ENCODE measurements at places on chromosomes 4 and X. TPM values are rescaled to one million over a fixed set of nuclear protein-coding genes. Genes with fewer than 3 reads are reported as not detected.

DNA sequence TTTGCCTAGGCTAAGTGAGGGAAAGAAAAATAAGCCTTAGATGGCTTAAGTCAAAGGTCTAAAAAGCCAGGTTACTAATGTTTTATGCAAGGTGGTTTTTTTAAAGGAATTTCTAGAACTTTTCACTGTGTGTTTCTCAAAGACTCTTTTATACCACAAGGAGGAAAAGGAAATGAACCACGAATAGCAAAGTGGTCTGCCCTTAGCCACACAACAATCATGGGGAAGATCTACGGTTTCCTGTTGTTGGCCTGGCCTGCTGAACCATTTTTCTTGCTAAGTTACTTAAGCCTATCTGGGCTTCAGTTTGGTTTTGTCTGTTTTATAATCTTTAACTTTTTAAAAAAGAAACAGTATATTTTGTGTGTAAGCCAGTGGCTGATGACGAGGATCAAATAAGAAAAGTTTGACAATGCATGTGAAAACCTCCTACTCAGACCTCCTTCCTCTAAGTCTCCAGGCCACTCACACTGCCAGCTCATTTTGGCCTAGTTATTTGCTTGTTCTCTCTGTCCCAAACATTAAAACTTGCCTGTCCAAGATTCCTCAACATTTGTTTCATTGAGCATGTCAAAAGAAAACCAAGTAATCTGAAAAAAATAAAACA is 56.7 kb upstream of the COL25A1 start:
- no peak for DNase-seq

DNA sequence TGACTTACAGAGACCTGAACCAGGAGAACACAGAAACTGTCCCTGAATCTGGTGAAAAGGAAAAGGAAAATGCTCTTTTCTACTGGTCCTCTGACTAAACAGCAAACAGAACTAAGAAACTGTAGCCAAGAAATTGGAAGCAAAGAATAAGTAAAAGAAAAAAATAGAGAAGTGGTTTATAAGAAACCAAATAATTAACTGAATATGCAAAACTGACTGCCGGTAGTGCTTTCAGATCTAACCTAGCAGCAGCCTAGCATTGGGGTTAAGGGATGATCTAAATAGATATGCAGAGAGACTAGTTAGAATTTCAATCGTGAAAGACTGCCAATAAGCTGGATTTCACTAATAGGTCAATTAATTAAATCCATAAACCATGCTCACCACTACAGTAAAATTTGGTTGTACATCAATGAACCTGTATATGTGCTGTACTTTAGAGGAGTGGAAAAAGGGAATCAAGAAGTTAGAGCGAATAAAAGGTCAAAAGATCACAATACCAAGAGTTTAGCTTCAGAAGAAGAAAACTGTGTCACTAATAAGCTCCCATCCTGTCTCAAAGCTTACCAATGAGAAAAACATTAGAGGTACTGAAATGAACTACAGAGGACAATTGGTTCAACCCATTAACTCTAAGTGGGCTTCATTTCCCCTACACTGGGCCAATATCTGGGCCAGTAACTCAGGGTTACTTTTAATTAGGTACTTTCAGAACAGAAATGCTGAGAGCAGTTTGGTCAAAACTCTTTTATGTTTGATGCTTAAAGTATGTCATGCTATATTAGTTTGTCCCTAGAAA is 53.6 kb downstream of the KLHL13 start:
- DNase-seq, result no peak

Gene SH2D1A
- total RNA-seq, result not detected

DNA sequence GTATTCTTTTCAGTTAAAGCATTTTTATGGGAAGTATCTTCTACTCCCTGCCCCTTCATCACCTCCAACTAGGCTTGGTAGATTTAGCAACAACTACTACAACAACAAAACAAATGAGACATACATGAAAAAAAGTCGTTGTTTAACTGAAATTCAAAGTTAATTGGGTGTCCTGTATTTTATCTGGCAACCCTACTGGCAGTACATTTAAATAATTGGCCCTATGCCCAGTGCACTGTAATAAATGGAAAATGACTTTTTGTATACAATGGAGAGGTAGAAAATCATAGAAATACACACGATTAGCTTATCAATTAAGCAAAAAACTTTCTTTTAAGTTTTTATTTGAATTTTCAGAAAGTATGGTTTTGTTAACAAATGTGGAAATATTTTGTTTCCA is 21.4 kb upstream of the CLGN start:
- peak; percentile 66 for DNase-seq

DNA sequence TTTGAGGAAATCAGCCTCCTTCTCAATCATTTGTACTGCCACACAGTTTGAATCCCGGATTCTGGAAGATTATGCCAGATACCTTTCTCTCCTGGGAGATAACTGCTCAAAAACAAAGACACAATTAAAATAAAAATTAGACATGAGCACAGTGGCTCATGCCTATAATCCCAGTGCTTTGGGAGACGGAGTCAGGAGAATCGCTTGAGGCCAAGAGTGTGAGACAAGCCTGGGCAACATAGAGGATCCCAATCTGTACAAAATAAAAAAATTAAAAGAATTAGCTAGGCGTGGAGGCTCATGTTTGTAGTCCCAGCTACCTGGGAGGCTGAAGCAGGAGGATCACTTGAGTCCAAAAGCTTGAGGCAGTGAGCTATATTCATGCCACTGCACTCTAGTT is 376.3 kb upstream of the ZFP42 start:
- DNase-seq, result no peak

- DNase-seq, result peak; percentile 53
Observed at GRCh38 chrX:104307341-104307740, 52.6 kb upstream of the ESX1 start.

DNA sequence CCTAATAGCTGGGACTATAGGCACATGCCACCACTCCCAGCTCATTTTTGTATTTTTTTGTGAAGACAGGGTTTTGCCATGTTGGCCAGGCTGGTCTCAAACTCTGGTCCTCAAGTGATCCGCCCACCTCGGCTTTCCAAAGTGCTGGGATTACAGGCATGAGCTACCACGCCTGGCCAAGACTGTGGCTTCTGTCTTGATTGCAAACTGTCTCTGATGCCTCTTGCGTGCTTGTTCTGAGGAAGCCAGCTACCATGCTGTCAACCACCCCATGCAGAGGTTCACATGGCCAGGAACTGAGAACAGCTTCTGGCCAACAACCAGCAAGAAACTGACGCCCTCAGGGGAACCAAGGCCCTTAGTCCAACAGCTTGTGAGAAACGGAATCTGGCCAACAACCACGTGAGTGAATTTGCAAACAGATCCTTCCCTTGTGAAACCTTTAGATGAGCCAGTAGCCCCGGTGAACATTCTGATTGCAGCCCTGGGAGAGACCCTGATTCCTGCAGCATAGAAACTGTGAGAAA is 71.2 kb downstream of the SUPT20HL2 start:
- peak; percentile 79 for DNase-seq

DNA sequence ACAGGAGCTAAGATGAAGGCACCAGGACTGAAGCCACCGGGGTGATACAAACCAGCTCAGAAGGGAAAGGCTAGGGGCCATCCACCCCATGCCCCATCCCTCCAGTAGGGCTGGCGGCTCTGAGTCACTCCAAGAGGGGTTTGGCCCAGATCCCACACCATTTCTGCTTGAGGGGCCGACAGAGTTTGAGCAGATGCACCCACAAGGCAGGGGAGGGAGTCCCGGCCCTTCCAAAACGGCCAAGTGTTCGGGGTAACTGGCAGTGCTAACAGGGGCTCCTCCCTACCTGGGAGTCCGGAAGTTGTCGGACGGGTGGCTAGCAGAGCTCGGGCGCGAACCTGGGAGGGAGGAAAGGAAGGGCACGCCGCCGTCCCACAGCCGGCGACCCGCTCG is 412 bp downstream of the SLC10A3 start:
- peak; percentile 49 for DNase-seq

Gene CCDC149
- total RNA-seq, result 11.0 TPM

Gene ADGRL3
- total RNA-seq, result 0.26 TPM

- DNase-seq, result no peak
Observed at GRCh38 chr4:183544109-183544508, 39.3 kb downstream of the ING2 start.

Gene CACNA1F
- 0.26 TPM for total RNA-seq

DNA sequence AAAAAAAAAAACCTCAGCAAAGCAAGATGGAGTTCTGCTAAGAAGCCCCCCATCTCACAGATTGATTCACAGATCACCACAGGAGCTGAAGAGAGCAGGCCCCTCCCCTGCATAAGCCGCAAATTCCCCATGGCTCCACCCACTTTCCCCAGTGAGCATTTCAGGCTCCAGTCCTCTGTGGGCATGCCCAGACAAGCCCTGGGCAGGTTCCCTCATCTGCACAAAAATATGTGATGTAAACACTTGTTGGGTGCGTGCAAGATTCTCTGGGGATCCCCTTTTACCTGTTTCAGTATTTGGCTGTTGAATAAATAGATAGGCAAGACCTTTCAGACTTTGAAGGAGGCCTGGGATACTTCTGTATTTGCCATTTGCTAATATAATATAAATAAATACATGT is 514.3 kb downstream of the PCDH7 start:
- DNase-seq, result no peak

DNA sequence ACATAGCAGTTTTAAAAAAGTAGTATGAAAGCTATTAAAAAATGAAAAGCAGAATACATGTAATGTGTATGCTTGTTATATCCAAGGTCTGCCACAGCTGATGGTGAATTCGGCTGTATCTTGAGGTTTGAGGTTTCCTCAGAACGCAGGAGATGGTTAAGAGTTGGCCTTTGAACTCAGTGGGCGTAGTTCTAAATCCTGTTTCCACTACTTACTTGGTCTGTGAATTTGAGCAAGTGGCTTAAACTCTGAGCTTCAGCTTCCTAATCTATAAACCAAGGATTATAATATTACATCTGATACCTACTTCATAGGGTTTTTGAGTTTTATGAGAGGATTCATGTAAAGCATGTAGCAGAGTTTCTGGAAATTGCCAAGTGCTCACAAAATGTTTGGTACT is 125.2 kb downstream of the STIM2 start:
- DNase-seq, result peak; percentile 79

Gene UTP14A
- total RNA-seq, result 17.5 TPM

DNA sequence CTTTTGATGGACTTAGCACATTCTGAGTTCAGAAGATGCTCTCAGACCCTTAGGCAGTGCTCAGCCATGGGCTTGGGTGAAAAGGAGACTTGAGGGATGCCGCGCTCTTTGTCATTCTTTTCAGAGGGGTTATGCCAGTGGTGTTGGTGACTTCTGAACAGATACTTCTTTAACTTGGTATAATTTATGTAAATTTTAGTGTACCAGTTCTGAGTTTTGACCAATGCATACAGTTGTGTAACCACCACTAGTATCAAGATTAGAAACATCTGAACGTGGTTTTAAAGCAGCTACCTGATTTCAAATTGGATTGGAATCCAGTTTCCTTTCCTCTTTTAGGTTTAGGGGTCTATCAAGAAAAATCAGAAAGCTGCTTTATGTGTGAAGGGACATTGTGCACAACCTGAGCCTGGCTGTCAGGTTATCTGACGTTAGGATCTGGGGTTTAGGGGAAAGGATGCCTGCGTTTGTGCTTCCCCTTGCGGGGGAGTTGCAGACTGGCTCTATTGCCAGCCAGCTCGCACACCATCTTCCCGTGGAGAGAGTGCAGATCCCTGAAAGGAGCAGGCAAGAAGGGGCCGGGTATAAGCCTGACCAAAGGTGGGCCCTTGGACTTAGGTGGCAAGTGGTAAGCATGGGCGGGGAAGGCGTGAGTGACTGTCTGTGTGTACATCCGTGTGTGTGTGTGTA is 19.0 kb downstream of the SMS start:
- no peak for DNase-seq

DNA sequence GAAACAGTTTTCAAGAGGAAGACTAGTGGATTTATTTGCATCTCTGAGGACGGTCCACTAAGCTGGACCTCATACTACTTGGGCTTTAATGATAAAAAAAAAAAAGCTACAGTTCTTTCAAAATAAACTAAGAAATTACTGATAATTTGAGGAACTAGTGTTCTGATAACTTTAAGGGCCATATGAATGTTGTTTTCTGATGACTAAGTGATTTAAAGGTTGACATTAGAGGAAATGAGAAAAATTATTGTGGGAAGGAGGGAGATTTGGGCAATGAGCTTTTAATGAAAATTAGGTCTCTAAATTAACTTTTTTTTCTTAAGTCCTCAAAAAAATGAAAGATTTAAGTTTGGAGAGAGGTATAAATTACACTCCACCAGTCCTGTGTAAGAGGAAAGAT is 60.8 kb upstream of the IL2 start:
- no peak for DNase-seq

DNA sequence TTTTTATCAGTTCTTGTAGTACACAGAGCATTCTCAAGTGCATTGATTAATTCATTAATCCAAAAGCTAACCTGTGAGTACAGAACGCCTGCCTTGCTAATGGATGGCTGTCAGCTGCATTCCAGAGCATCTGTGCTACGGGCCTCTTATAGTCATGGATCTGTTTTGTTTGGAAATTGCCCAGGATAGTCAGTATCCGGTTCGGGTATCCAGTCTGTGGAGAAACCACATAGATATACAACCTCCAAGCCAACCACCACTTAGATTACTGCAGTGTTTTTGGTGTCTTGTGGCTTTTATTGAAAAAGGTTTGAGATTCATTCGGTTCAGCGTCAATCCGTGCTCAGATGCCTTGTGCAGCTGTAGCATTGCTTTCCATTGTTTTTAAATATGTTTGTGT is 4.0 kb downstream of the LAP3 start:
- DNase-seq, result peak; percentile 28

- no peak for DNase-seq
Observed at GRCh38 chr4:100721490-100721889, 203.7 kb upstream of the EMCN start.

DNA sequence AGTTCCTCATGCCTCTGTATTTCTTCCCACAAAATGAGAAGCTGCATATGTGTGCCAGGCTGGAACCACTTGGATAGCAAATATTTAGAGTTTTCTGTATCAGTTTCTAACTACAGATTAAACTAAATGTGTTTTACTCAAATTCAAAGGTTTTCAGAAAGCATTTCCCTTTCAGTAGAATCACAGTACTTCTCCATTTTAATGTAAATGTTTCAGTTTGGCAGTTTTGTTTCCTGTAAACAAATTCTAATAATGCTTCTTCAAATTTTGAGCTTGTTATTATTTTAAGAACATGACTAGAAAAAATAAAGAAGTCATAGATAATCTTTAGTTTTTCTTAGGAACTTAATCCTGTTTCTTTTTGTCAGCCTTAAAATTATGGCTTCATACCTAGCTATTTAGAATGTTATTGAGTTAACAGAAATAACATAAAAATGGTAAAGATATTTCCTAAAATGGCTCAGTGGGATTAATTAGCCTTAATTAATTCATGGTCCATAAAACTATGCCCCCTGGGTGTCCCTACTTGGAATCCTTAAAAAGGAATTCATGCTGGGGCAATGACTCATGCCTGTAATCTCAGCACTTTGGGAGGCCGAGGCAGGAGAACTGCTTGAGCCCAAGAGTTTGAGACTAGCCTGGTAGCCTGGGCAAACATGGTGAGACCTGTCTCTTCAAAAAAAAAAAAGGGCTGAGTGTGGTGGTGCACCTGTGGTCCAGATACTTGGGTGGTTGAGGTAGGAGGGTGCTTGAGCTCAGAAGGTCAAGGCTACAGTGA is 83.8 kb upstream of the GPR34 start:
- DNase-seq, result no peak

Measured in fibroblast of lung (primary cell).